HFFc6 (cell line): ENCODE measurements at places on chromosomes 2 and 18.
A peak's percentile ranks its signal among the peaks of the same experiment; 100 is the strongest.

GRCh38 chr2:3873899-3874298, 170.5 kb downstream of the DCDC2C start:
- H3K4me1 ChIP-seq = no peaks in the 10 kb centered on the region
- DNase-seq = no peak
- H3K27me3 ChIP-seq = no peaks in the 10 kb centered on the region
- no peak overlapping the region for H3K4me3 ChIP-seq
- H3K36me3 ChIP-seq = no peaks in the 10 kb centered on the region
- no peak overlapping the region for H3K27ac ChIP-seq

DNA sequence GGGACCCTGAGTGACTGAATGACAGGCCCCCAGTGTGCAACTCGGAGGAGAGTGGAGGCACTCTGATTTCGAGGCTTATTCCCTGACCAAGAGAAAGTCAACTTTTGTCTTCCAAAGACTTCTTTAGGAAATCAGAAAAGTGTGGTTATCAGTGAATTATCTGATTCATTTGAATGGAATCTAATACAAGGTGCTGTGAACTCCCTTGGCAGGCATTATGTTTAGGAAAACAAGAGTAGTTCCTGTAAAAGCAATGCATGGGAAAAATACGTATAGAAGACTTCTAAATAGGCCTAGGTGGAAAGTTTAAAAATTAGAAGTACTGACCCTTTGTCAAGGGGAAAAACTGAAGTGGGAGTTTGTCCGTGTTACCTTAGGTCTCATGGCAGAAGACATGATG, 269.4 kb downstream of the GBX2 start:
- H3K36me3 ChIP-seq = peaks cover 27% of the 10 kb centered on the region
- peaks cover 3% of the 10 kb centered on the region for H3K27me3 ChIP-seq
- no peak overlapping the region for H3K27ac ChIP-seq
- H3K4me3 ChIP-seq = no peak overlapping the region

- no peak for DNase-seq
- H3K27me3 ChIP-seq = peaks cover 13% of the 10 kb centered on the region
- no peak overlapping the region for H3K4me3 ChIP-seq
- no peaks in the 10 kb centered on the region for H3K36me3 ChIP-seq
- peaks cover 6% of the 10 kb centered on the region for H3K4me1 ChIP-seq
- no peak overlapping the region for H3K27ac ChIP-seq
Observed at GRCh38 chr2:237915576-237915975, 51.2 kb upstream of the UBE2F start.

- DNase-seq = no peak
- no peaks in the 10 kb centered on the region for H3K4me1 ChIP-seq
- H3K36me3 ChIP-seq = no peaks in the 10 kb centered on the region
- no peak overlapping the region for H3K27ac ChIP-seq
- H3K27me3 ChIP-seq = no peaks in the 10 kb centered on the region; the same call in 1 of the 2 replicates
Observed at GRCh38 chr2:2850218-2850755, 519.2 kb upstream of the MYT1L start.

- no peak overlapping the region for H3K4me3 ChIP-seq
- peak overlapping the region; percentile 94 for H3K27ac ChIP-seq
- H3K36me3 ChIP-seq = no peaks in the 10 kb centered on the region
Observed at GRCh38 chr2:20596973-20597859, 53.7 kb downstream of the HS1BP3 start.

- H3K4me3 ChIP-seq = no peak overlapping the region
- no peaks in the 10 kb centered on the region for H3K4me1 ChIP-seq
- H3K27ac ChIP-seq = no peak overlapping the region
- DNase-seq = no peak
- peaks cover 1% of the 10 kb centered on the region; the same call in 1 of the 2 replicates for H3K27me3 ChIP-seq
Observed at GRCh38 chr2:23137166-23137565, 247.8 kb upstream of the KLHL29 start.
